Bladder microvascular endothelial cell (primary cell): ENCODE measurements at places on chromosomes 2 and 18. TPM values are rescaled to one million over a fixed set of nuclear protein-coding genes. Genes with fewer than 3 reads are reported as not detected.

UGT1A1 gene
- total RNA-seq = not detected in 2 replicates

PLGLB1 gene
- total RNA-seq = 0.16 and 5.9 TPM in 2 replicates

SRD5A2 gene
- total RNA-seq = not detected in 2 replicates

MREG gene
- 1.9 and 3.0 TPM in 2 replicates for total RNA-seq

ASB18 gene
- total RNA-seq = 0.25 TPM in 1 of 2 replicates, not detected in the other
